ENCODE measurements at places on chromosomes 7 and 10.
A peak's percentile ranks its signal among the peaks of the same experiment; 100 is the strongest.

DNA sequence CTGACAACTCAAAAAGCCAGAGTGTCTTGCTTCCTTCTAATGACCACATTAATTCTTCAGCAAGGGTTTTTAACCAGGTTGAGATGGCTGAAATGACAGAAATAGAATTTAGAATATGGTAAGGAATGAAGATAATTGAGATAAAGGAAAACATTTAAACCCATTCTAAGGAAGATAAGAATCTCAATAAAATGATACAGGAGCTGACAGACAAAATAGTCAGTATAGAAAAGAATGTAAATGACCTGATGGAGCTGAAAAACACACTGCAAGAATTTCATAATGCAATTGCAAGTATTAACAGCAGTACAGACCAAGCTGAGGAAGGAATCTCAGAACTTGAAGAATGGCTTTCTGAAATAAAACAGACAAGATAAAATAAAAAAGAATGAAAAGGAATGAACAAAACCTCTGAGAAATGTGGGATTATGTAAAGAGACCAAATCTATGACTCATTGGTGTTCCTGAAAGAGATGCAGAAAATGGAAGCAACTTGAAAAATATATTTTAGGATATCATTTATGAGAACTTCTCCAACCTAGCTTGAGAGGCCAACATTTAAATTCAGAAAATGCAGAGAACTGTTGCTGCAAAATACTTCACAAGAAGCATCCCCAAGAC, 87.1 kb downstream of the SAMD9 start:
- peak; percentile 74 for DNase-seq

GRCh38 chr10:10038348-10038747, 979.3 kb upstream of the CELF2 start:
- DNase-seq, result peak; percentile 41

- DNase-seq, result no peak
These were observed 27.0 kb upstream of the HIBADH start for GRCh38 chr7:27689591-27690164.

DNA sequence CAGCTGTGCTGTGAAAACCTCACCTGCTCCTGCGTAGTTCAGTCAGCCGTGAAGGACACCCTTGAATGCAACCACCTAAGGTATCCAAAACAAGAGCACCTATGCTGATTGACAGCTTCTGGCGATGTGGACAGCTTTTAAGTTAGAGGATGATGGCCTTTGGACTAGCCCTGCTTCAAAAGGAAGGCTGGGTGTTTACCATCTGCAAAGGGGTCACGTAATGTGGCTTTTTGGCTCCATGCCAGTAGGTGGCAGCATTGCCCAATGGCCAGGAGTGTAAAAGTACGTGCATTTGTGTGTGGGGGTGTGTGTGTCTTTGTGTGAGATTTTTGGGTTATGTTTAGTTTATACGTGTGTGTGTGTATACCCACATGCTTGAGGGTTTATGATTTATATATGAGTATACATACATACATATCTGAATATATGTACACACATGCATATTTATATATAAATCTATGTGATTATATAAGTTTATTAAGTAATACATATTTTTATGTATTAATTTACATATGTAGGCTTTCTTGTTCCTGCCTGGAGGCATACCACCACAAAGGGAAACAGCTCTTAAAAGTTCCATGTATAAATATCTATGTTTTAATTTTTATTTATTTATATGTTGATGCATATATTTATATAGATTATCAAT, 236.3 kb upstream of the ANKRD30A start:
- peak; percentile 21 for DNase-seq

DNA sequence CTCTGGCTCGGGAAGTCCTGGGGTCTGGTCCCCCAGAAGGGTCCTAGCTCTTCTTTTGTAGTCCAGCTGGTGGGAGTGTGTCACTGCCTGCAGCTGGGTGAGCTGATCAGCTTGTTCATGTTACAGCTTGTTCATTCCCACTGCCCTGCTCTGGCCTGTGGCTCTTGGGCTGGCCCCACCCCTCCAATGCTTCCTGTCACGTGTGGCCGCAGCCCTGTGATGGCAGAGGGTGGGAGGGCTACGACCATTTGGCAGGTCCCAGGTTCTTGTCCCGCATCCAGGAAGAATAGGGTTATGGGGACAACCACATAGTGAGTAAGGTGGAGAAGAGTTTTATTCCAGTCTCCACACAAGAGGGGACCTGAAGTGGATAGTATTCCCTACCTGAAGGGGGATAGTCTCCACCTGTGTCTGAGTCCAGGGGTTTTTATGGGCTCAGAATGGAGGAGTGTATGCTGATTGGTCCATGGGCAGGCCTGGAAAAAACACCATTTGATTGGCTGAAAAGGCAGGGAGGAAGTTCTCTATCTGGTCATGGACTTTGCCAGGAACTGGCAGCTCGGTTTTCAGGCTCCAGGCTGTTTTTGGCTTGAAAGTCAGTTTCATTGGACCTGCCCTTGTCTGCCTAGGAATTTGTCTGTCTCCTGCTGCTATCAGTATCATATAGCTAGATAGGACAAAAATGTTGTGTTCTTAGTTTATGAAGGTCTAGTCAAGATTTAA, 13.1 kb downstream of the SDHAF3 start:
- DNase-seq, result no peak

- DNase-seq, result no peak
These were observed 88.7 kb downstream of the COBL start for GRCh38 chr7:51227861-51228260.

DNA sequence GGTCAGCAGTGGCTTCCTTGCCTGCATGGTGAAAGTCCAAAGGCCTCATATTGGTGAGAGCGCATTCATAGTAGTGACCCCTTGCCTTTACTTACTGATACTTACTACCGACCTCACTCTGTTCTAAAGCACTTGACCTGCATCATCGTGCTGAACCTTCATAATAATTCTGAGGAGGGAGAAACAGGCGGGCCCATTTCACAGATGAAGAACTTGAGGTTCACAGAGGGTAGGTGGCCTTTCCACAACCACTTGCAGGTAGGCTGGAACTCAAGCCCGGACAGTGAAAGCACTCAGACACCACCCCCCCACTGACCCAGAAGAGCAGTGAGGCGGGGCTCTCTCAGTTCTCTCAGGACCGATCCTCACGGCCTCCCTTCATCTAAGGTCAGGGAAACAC, 149.4 kb upstream of the CHST15 start:
- DNase-seq, result no peak

GRCh38 chr7:84083846-84084245, 110.7 kb downstream of the SEMA3A start:
- DNase-seq, result no peak

- no peak for DNase-seq
These were observed 35.5 kb downstream of the GRIFIN start for GRCh38 chr7:2440608-2441245.
